Stimulated activated CD4-positive, alpha-beta T cell treated with anti-CD3 and anti-CD28 coated beads, Interleukin-2, amount 100 ng/mL, for 24 hours (primary cell): ENCODE measurements at places on chromosomes 5 and 9.

GRCh38 chr5:32449262-32449661 is 4.7 kb upstream of the ZFR start:
- DNase-seq, result no peak

DNA sequence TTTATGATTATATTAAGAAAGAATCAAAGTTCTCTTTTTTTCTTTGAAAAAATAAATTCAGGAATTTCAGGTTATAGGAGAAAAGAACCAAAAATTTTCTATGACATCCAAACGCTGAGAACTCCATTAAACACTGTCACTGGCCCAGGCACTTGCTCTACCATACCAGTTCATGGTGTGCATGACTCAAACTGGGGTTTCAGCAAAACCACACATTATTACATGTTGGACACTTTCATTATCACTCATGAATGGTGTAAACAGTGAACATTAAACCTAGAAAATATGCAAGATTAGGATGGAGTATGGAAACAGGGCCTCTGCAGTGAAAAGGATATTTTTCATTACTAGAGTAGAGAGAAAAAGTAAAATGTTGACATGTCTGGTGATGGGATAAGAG is 369.9 kb upstream of the FAM174A start:
- DNase-seq, result no peak

GRCh38 chr5:80070338-80071056 is 35.3 kb downstream of the THBS4 start:
- no peak for DNase-seq

GRCh38 chr5:147712019-147712418 is 70.5 kb downstream of the JAKMIP2 start:
- no peak for DNase-seq

DNA sequence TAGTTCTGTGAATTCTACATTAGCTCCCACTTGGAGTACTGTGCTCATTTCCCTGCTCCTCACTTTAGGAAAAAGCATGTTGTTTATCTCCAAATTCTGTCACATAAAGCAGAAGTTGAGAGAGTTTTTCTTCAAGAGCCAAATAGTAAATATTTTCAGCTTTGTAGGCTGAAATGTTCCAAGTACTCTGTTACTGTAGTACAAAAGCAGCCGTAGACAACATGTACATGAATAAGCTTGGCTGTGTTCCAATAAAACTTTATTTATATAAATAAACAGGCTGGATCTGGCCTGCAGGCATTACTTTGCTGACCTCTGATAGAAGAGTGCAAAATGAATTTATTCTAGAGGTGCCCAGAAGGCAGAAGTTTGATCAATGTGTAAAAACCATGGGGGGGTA is 73.0 kb upstream of the AGXT2 start:
- no peak for DNase-seq

DNA sequence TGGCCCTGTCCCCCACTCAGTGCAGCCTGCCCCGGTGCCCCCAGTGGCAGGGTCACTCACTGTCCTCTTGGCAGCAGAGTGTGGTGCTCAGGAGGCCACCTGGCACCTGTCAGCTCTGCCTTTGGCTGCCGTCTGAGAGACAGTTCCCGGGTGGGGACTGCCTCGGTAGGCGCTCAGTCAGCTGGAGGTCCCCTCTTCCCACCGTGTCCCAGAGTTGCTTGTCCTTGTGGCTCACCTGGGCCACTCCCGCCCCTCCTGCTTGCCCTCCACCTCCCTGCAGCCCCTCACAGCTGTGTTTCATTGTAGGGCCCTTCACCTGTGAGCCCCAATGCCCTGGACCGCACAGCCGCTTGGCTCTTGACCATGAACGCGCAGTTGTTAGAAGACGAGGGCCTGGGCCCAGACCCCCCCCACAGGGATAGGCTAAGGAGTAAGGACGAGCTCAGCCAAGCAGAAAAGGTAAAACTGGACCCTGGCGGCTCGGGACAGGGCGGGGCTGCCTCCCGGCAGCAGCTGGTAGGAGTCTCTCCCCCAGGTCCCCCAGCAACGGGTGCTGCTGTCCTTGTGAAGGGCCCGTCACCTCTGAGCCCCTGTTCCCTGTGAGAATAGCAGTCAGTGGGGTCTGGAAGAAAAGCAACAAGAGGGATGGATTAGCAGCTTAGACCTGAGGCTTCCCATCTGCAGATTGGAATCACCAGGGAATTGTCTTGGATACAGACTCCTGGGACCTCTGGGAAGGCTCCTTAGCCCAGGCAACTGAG is 122.7 kb downstream of the DAB2IP start:
- DNase-seq, result no peak

GRCh38 chr5:57280853-57281252 is 107.0 kb downstream of the GPBP1 start:
- no peak for DNase-seq

DNA sequence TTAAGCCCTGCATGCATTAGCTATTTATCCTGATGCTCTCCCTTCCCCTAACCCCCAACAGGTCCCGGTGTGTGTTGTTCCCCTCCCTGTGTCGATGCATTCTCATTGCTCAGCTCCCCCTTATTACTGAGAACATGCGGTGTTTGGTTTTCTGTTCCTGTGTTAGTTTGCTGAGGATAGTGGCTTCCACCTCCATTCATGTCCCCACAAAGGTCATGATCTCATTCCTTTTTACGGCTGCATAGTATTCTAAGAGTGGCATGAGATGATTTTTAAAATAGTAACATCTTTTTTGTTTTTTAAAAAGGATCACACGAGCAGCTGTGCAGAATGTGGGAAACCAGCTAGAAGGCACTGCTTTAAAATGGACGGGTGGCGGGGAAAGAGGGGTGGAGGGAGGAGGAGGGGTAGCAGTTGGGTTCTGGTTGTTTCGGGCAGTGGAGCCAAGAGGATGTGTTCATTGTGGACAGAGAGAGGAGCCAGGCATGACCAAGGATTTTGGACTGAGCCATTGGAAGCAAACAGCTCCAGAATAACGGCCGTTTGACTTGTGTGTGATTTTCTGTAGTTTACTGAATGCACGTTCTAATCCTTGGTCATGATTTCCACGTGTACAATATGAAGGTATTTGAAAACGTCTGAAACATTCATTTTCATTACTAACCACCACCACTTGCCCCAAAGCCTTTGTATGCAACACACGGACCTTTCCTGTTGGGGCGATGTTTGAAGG is 1.7 kb upstream of the TENT4A start:
- no peak for DNase-seq

DNA sequence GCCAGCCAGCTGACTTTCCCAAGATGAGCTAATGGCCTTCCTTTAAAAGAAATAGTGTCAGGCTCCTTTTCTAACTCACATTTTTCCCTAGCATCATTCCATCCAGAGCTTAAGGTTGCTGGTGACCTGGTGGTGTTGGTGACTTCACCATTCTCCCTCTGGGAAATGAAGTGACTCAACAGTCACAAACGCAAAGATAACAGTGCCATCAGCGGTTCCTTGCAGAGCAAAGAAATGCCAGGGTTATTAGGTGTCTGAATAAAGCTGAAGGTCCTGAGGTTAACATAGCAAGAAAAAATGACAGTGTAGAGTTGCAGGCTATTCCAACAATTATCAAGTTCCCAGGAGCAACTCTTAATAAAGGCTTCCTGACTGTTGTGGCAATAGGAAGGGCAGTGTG is 111.8 kb upstream of the SLC44A1 start:
- DNase-seq, result no peak

GRCh38 chr5:57199866-57200265 is 26.0 kb downstream of the GPBP1 start:
- no peak for DNase-seq

- no peak for DNase-seq
These were observed 216.7 kb downstream of the NFIB start for GRCh38 chr9:14097215-14097614.

DNA sequence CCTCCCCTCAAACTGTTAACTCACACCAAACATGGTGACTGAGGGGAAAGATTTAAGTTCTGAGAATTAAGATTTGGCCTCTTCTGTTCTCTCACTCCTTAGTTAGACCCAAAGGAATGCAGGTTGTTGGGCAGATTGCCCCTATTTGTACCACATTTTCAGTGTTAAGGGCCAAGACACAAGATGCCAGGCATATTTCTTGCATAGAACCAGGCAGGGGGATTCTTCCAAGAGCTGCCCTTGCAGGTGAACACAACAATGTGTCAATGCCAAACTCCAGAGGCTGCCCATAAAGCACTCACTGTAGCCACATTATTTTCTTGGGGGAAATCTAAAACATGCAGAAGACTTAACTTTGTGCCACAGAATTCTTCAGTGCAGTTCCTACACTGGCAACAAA is 14.7 kb downstream of the MPDZ start:
- no peak for DNase-seq

DNA sequence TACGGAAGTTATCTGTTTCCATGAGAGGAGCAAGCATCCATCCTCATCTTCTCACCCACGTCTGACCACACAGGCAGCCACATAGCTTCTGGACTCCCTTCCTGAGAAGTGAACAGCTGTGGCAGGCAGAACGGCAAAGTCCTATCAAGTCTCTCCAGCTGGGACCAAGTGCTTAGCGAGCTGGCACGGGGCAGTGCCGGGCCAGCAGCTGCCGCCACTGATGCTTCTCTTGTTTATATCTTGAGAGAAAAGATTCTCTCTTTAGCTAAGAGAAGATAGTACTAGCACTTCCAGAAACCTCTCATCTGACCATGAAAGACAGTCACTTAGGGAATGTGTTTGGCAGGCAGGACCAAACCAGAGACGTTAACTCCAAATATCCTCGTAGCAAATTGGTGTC is 37.2 kb downstream of the PLAC8L1 start:
- DNase-seq, result no peak

- no peak for DNase-seq
These were observed 439.9 kb upstream of the KLF4 start for GRCh38 chr9:107929443-107929842.

DNA sequence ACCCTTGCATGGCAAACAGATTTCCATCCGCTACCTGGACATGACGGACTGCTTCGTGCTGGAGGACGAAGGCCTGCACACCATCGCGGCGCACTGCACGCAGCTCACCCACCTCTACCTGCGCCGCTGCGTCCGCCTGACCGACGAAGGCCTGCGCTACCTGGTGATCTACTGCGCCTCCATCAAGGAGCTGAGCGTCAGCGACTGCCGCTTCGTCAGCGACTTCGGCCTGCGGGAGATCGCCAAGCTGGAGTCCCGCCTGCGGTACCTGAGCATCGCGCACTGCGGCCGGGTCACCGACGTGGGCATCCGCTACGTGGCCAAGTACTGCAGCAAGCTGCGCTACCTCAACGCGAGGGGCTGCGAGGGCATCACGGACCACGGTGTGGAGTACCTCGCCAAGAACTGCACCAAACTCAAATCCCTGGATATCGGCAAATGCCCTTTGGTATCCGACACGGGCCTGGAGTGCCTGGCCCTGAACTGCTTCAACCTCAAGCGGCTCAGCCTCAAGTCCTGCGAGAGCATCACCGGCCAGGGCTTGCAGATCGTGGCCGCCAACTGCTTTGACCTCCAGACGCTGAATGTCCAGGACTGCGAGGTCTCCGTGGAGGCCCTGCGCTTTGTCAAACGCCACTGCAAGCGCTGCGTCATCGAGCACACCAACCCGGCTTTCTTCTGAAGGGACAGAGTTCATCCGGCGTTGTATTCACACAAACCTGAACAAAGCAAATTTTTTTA is 242.9 kb downstream of the MARCHF11 start:
- DNase-seq, result no peak

DNA sequence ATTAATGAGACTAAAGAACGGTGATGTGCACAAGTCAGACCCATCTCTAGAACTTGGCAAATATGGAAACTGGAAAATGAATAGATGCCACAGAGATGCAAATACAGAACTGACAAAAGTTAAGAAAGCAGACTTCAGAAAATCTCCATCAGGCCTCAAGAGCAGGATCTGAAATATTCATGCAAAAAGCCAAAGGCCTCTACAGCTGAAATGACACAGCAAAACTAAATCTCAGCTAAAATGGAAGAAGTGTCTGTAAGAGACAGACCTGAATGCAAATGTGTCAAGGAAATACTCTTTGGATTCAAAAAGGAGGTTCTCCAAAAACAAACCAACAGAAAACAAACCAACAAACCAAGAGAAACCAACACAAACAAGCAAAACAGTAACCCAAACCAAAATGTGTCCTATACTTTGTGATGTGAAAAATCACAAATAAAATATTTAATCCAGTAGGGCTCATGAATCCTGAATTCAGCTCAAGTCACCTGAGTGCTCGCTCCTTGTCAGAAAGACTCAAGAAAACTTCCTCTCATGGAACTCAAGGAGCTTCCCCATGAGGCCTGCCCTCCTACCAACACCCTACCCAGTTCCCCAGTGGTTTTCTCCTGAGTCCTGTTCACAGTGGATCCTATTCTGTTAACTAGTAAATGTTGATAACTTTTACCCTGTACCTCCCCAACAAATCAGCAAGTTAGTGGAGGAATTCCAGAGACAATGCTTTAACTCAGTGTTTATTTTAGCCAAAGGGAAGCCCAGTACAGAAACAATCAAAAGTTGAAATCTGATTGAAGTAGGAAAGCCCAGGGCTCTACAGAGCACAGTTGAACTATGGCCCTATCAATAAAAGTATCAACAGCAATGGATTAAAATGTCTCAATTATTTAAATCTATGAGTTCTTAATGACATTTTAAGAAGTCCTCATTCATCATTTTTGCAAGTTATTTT is 14.6 kb downstream of the MRPS27 start:
- no peak for DNase-seq

DNA sequence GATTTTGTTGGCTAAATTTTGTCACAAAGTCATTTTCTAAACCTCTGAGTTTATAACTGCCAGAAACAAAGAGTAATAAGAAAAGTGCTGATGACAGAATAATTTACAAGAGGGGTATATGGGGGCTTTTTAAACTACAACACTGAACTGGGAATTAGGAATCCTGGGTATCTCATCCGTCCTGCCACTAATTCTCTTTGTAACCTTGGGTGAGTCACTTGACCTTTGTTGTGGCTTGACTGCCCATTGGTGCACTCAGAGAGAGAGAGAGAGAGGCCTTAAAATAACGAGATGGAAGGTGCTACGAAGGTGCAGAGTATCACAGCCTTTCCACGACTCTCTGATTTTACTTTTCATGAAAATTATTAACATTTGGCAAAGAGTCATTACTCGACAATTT is 130.3 kb upstream of the CNTLN start:
- DNase-seq, result no peak

DNA sequence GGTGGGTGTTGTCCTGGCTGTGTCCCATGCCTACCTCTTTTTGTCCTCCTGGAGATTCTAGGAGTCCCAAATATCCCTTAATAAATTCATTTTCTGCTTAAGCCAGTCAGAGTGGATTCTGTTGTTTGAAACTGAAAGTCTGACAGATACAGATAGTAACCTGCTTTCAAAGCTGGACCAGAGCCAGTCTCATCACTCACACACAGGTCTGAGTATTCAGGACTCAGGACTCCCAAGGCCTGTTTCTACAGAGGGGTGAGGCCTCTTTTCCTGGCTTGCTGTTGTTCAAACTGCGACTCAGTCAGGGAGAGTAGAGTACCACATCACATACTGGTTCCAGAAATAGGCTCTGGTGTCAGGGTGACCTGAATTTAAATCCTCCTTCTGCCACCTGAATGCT is 190.1 kb downstream of the PAX5 start:
- DNase-seq, result no peak
